Sigmoid colon (tissue), 7 donors: ENCODE measurements at places on chromosomes 5 and 9. TPM values are rescaled to one million over a fixed set of nuclear protein-coding genes. Genes with fewer than 3 reads are reported as not detected.

IGFBPL1 gene
- 1.4 TPM for total RNA-seq

SERF1A gene
- total RNA-seq = 8.9 TPM

QRFP gene
- total RNA-seq = not detected

LCP2 gene
- total RNA-seq = 15.0 TPM

MPDZ gene
- 69.0 TPM for total RNA-seq
